ENCODE measurements at places on chromosomes 12 and 14.

- DNase-seq: no peak
Measured at GRCh38 chr12:64480148-64480547, 28.2 kb downstream of the TBK1 start.

GRCh38 chr12:117724543-117724942, 244.2 kb downstream of the KSR2 start:
- DNase-seq: no peak

DNA sequence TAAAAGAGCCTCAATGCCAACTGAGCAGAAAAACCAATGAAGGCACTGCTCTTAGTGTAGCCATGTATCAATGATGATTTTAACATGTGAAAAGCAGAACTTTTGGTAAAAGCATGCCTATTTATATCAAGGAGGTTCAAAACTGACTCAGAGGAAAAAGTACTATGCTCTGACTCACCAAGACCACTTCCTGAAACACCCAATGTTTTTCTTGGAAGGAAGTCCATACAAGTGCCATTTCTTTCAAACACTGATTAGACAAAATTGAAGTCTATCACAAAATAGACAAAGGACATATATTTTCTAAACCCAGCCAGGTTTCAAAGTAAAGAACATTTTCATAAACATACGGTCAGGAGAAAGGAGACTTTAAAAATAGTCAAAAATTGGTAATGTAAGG, 88.6 kb downstream of the EPS8 start:
- no peak for DNase-seq

DNA sequence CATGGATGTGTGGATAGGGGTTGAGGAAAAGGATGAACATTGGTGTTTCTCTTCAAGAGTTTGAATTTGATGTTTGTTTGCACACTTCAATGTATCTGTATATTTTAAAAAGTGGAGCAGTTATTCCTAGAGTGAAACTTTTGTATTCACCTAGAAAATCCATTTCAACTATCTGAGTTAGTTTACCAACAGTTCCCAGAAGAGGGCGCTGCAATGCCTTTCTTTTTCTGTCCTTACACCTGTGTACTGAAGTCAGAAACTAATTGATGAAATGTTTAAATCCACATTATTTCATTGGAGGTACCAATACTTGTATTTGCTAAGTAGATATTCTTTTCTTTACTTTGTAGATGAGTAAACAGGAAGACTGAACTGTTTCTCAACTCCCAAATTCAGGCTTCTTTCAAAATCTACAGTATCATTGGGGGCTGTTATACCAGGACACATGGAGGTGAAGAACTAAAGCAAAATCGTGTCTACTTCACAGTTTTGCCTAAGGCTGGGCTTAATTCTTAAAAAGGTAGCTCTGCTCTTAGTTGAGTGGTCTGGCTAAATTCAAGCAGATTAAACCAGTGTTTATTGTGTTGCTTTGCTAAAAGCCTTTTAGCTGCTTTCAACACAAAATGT, 26.6 kb upstream of the KLRB1 start:
- DNase-seq: peak; percentile 34

DNA sequence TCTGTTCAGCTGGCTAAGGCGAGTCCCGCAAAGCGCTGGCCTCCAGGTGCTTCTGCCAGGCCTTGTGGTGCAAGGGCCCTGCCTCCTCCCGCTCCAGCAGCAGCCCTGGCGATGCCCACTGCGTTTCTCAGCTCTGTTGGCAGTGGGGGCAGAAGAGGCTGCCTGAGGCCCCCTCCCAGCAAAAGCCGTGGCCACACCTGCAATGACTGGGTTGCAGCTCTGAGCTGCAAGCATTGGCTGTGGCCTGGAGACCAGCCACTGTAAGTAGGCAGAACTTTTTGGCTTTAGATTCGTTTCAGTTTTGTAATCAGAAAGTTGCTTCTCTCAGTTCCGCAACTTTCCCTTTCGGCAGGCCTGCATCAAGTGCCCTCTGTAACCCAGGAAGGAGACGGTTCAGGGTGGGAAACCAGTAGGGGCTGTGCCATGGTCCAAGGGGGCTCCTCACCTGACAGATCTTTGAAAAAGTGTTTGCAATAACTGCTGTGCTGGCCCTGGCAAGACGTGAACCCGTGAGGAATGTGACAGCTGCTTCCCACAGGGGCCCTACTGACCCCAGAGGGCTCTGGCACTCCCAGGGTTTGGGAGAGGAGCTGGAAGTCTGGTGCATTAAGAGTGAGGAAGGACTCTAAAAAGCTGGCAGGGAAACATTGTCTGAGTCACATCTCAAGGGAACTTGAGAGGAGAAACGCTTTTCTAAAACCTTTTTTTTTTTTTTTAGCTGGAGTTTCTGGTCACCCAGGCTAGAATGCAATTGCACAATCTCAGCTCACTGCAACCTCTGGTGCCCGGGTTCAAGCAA, 54.5 kb upstream of the MAX start:
- DNase-seq: no peak

DNA sequence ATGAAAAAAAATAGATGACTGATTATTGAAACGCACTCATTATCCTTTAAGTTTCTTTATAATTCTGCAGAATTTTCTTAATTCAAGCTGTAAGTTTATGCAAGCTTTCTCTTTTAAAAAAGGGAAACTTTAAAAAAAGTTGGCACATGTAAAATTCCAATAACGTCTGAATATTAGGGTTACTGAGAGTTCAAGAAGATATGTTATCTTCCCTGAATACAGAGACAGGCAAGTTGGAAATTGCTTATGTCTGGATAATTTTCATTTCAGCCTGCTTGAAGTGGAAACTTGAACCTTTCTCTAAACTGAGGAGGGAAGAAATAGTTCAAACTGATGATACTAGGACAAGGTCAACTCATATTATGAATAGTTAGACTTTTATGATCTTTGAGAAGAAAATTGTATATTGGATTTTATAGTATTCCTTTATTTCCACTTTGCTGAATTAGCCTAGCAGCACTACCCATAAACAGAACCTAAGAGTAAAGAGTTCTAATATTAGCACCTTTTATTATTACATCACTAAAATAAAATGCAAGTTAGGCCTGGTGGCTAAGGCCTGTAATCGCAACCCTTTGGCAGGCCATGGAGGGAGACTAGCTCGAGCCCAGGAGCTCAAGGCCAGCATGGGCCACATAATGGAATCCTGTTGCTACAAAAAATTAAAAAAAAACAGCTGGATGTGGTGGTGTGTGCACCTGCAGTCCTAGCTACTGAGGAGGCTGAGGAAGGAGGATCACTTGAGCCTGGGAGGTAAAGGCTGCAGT, 288.0 kb downstream of the TRHDE start:
- DNase-seq: no peak

DNA sequence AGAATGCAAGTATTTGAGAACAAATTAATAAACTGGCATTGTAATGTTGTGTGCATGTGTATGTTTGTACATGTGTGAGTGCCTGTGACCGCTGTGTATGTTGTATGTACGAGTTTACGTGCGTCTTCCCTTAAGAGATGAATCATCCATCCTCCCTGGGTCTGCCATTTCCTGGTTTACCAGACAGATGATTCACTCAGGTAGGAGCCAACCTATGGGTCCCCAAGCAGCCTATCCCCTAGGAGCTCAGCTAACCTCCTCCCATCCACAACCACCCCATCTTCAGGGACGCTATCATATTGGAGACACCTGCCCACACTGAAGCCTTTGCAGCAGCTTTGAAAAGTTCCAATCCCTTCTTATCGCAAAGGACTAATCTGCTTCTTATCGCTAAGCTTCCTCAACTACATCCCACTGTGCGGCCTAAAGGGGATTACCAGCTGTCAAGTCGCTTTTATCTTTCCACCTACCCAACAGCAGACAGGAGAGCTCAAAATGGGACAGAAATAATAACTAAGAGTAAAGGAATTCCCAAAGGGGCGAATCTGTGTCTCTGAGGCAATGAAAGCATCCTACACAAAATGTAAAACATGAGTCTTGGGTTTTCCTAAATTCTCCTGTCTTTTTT, 81.5 kb upstream of the TMCC3 start:
- no peak for DNase-seq

DNA sequence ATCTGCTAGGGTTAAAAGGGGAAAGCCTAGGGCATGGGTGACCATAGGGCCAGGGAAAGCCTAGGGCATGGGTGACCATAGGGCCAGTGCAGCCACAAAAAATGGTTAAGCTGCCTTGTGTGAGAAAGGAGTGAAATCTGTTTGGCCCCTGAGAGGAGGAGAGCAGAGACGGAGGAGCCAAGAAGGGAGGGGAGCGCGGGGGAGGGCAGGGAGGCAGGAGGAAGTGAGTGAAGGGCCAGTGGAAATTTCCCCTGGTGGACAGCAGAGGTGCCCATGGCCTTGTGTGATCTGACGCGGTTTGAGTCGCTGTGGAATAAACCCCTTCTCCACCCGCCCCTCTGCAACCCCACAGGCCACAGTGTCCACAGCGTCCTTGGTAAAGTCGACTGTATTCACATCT, 618 bp upstream of the AQP6 start:
- no peak for DNase-seq
